ENCODE measurements at places on chromosomes 4 and X. TPM values are rescaled to one million over a fixed set of nuclear protein-coding genes. Genes with fewer than 3 reads are reported as not detected.

DNA sequence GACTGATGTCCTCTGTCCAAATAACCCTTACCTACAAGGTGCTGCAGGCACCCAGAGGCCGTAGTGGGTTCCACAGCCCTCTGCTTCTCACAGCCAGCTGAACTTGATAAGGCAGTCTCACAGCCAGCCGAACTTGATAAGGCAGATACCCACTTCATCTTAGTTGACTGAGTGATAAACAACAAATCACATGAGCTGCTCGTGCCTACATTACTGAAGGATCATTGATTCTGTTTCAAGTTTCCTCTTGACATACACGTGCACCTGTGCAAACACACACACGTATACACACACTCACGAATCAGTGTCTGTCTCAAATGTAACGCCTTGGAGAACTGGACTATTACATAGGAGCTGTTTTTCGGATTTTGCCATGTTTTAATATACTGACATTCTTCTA is 276.3 kb downstream of the DCTD start:
- no peaks in the 10 kb centered on the region for H3K36me3 ChIP-seq
- H3K27ac ChIP-seq: no peak overlapping the region
- H3K27me3 ChIP-seq: no peaks in the 10 kb centered on the region
- no peak overlapping the region for H3K4me3 ChIP-seq
- no peak for DNase-seq

DNA sequence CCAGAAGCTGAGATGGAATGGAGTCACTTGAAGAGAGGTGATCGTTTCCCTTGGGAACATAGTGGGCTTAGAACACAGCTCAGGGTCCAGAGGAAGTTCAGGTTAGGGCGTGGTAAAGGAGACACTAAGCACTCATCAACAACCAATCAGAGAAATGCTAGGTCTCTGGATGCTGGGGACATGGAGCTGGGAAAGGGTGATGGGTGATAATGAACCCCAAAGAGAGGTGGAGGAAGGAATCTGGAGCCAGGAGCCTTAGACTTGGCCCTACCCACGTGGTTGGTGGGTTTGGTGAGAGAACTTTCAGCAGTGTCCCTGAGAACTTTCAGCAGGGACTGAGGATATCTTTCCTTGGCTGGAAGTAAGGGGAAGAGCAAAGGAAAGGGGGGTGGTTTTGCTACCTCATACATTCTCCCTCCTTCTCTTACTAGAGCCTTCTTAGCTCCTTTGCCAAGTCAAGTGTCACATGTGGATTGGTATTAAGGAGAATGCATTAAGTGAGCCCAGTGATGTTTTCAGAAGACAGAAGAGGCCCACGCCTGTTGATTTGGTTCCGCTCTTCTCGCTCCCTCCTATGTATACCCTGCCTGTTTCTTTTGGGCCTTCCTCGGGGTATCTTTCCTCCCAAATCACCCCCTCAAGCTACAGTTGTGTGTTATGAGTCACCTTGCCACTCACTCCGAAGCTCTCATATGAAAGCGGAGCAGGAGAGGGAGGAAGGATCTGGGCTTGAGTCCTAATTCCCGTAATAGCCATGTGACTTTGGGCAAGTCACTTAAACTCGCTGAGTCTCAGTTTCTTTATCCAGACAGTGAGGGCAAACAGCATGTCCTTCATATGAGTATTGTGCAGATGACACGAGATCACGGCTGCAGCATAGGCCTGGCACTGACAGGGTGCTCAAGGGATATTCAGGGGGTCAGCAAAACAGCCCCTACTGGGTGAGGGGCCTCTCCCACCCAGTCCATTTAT is 63.1 kb downstream of the TSC22D3 start:
- H3K36me3 ChIP-seq: no peaks in the 10 kb centered on the region
- DNase-seq: no peak
- H3K27me3 ChIP-seq: no peaks in the 10 kb centered on the region
- peak overlapping the region; percentile 88 for H3K27ac ChIP-seq

- H3K36me3 ChIP-seq: no peaks in the 10 kb centered on the region
- no peaks in the 10 kb centered on the region for H3K27me3 ChIP-seq
- no peak overlapping the region for H3K4me3 ChIP-seq
- H3K4me1 ChIP-seq: no peaks in the 10 kb centered on the region
- DNase-seq: no peak
Measured at GRCh38 chrX:640641-641040, 10.1 kb downstream of the SHOX start.

DNA sequence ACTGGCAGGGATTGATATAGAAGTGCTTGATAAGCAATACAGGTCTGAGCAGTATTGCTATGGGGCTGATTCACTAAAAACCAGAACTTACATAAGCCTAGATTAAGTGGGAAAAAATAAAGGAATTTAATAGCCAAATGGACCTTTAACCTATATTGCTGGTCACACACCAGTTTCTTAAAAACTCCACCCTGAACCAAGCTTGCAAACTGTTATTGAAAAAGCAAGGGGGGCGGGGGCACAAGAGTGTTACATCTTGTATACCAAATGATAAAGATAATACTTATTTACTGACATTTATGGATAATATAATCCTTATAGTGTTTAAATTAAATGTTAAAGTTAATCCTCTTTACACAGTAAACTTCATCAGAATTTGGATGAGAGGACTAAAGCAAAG is 40.3 kb upstream of the PITX2 start:
- H3K27me3 ChIP-seq: no peaks in the 10 kb centered on the region
- no peak overlapping the region for H3K4me3 ChIP-seq
- DNase-seq: no peak
- H3K27ac ChIP-seq: no peak overlapping the region

- DNase-seq: no peak
- no peaks in the 10 kb centered on the region for H3K27me3 ChIP-seq
- H3K36me3 ChIP-seq: no peaks in the 10 kb centered on the region
- no peak overlapping the region for H3K27ac ChIP-seq
Measured at GRCh38 chr4:113962719-113963265, 16.7 kb downstream of the ARSJ start.

- no peak overlapping the region for H3K27ac ChIP-seq
- H3K27me3 ChIP-seq: no peaks in the 10 kb centered on the region
- H3K4me3 ChIP-seq: no peak overlapping the region
- DNase-seq: no peak
Measured at GRCh38 chr4:37873386-37873785, 17.5 kb upstream of the TBC1D1 start.

- no peak overlapping the region for H3K4me3 ChIP-seq
- no peaks in the 10 kb centered on the region for H3K36me3 ChIP-seq
- no peaks in the 10 kb centered on the region for H3K4me1 ChIP-seq
- DNase-seq: no peak
- no peak overlapping the region for H3K27ac ChIP-seq
Measured at GRCh38 chr4:169682372-169683047, 62.1 kb downstream of the CLCN3 start.

GRCh38 chrX:136784231-136784630 is 3.5 kb upstream of the ARHGEF6 start:
- H3K27me3 ChIP-seq: no peaks in the 10 kb centered on the region
- no peak overlapping the region for H3K4me3 ChIP-seq
- no peaks in the 10 kb centered on the region for H3K36me3 ChIP-seq
- peaks cover 4% of the 10 kb centered on the region for H3K4me1 ChIP-seq
- no peak overlapping the region for H3K27ac ChIP-seq
- no peak for DNase-seq

DNA sequence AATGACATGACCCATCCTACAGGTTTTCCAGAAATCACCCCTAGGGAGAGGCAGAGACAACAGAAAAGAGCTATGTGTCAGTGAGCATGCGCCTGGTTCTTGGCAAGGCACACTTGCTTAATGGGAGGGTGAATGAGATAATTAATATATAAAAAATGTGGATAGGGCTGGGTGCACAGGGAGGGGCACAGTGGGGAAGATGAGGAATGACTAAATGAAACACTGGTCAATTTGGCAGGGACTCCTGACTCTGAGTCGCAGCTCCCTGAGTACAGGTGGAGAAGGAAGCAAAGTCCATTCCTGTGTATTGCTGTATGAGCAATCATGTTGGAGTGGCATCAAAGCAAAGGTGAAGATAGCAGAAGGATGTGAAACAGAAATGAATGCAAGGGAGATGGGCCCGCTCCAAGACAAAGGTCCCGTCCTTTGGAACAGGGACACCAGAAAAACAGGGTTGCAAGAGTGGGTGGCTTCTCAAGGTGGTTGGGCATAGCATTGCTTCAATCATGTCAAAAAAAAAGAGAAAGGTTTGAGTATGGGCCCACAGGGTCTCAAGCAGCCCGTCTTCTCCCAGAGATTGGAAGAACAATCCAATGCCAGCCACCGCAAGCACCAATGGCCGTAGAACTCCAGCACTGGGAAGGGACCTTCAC is 278.4 kb upstream of the AGTR2 start:
- H3K4me3 ChIP-seq: no peak overlapping the region
- no peaks in the 10 kb centered on the region for H3K36me3 ChIP-seq
- H3K4me1 ChIP-seq: peaks cover 6% of the 10 kb centered on the region
- DNase-seq: no peak
- H3K27ac ChIP-seq: no peak overlapping the region

DNA sequence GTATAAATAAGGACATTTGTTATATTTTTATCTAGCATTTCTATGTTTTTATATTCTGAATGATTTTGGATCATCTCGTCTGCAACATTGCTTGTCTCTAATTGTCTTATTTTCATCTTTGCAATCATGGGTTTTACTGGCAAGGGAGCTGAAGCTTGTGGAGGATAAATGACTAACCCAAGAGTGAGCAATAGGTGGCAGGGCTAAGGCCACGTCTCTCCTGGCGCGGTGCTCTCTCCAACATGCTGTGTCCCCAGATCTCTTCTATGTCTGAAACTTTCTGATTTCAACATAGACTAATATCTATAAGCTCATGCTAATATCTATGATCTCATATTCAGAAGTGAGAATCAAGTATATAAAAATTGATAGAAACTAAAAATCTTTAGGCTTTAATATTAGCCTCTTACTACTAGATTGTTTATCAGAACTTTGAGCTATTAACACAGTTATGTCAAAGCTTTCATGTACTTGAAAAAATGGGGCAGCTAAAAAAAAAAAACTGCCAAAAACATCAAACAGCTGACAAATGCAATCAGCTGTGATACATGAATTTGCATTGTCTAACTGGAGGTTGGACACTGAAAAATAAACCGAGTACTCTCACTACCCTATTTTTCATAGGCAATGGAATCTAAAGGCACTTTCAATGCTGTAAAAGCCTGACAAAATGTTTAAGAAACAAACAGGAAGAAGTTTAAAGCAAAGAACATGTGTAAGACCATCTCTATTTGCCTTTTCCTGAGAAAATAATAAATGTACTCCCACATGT is 169.2 kb downstream of the TMA16 start:
- no peaks in the 10 kb centered on the region for H3K36me3 ChIP-seq
- H3K27ac ChIP-seq: no peak overlapping the region
- H3K4me3 ChIP-seq: no peak overlapping the region
- no peaks in the 10 kb centered on the region for H3K4me1 ChIP-seq

- H3K4me3 ChIP-seq: no peak overlapping the region
- H3K27me3 ChIP-seq: no peaks in the 10 kb centered on the region
- DNase-seq: peak; percentile 52
- no peaks in the 10 kb centered on the region for H3K36me3 ChIP-seq
Measured at GRCh38 chr4:151563194-151563593, 154.2 kb downstream of the FHIP1A start.

DNA sequence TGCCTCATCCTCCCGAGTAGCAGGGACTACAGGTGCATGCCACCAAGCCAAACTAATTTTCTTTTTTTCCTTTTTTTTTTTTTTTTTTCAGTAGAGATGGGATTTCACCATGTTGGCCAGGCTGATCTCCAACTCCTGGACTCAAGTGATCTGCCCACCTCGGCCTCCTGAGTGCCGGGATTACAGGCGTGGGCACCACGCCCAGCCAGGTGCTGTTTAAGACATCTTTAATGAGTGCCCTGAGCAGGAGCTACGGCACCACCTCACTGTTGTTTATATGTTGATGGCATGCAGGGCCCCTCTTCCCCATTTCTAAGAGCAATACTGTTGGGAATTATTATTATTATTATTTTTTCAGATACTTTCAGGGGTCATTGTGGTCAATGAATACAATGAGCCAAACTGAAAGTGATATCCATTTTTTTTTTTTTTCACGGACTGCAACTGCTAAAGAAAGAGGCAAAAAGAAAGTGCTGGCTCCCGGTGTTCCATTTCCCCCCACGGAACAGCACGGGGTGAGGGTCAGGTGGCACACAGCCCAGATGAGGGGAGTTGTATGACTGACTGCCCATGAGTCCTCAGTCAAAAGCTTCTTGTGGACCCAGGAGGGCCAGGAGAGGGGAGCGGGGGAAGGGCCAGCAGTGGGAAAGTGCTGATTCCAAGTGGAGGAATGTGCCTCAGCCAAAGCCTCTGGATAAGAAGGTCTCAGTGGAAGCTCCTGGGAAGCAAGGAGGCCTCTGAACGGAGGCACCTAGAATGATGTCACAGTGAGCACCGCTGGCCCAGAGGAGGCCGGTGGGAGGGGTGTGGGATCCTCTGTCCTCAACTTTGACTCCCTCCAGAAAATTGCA is 101.8 kb upstream of the HPF1 start:
- H3K36me3 ChIP-seq: no peaks in the 10 kb centered on the region
- no peak overlapping the region for H3K4me3 ChIP-seq
- no peaks in the 10 kb centered on the region for H3K27me3 ChIP-seq
- H3K4me1 ChIP-seq: peaks cover 15% of the 10 kb centered on the region
- H3K27ac ChIP-seq: no peak overlapping the region
- DNase-seq: no peak

DNA sequence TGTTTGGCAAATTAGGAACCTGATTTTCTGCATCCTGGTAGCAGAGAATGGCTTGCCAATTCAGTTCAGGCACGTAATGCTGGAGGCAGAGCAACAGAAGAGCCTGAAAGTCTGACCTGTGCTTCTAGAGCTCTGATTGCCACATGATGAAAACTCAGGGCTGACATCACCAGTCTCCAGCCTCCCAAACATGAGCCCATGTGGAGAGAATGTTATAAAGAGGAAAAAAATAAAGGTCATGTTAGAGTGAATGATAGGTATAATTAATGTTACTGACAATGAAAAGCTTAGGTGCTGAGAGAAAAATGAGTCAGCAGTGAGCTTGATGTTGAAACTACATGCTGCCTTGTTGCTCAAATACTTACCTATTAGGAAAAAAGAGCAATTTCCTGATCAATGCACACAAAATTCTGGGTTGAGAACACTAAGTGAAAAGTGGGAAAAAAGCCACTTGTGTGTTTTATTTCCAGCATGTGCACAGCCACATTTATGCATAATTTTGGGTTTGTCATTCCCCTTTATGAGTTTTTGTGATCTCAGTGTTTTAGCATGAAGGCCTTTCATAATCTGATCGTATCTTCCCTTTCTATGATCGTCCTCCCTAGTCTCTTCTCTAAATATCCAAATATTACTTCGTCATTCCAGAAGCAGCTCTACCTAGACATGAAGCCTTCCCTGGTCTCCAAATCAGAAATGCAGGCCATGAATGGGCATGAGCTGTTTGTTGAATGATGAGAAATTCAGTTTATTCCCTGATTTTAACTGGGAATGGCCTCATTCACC is 113.3 kb upstream of the CPEB2 start:
- H3K27ac ChIP-seq: no peak overlapping the region
- H3K27me3 ChIP-seq: no peaks in the 10 kb centered on the region
- H3K4me3 ChIP-seq: no peak overlapping the region
- no peaks in the 10 kb centered on the region for H3K36me3 ChIP-seq
- DNase-seq: no peak
- H3K4me1 ChIP-seq: no peaks in the 10 kb centered on the region

- H3K36me3 ChIP-seq: no peaks in the 10 kb centered on the region
- H3K27me3 ChIP-seq: no peaks in the 10 kb centered on the region
Measured at GRCh38 chr4:161892951-161893350, 270.8 kb downstream of the FSTL5 start.

Gene INTU
- total RNA-seq: 7.6 TPM

Gene LRP2BP
- 2.0 TPM for total RNA-seq

Gene RAP2C
- total RNA-seq: 7.8 TPM

Gene NPY2R
- total RNA-seq: not detected

Gene MAPK10
- total RNA-seq: 24.1 TPM

Gene ARHGAP4
- 16.6 TPM for total RNA-seq

Gene FATE1
- not detected for total RNA-seq

Gene ARHGEF38
- 24.6 TPM for total RNA-seq

Gene PCDH19
- total RNA-seq: under 0.01 TPM

Data from body of pancreas (tissue), 4 donors.